ENCODE measurements at places on chromosomes 7 and 10.
A peak's percentile ranks its signal among the peaks of the same experiment; 100 is the strongest.

- no peak for DNase-seq
Measured at GRCh38 chr7:101952355-101953247, 135.2 kb downstream of the CUX1 start.

GRCh38 chr7:103843689-103844480 lies 145.6 kb downstream of the RELN start:
- DNase-seq = no peak

GRCh38 chr10:88415533-88416130 lies 167.5 kb downstream of the RNLS start:
- DNase-seq = no peak

DNA sequence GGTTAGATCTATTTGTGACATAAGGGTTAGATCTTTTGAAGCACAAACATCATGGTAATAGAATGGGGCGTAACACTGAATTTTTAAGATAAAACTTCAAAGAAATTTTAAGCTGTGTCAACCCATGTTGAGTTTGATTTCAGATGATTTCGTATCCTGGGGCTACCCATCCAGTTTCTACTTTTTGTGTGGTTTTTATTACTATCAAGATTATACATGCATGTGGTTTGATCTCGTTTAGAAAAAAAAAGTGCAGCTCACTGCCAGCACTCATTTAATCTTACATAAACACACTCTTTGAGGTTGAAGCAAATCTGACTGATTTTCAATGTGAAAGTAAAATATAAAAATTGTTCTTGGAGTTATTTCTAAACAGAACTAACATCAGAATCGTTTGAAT lies 140.8 kb upstream of the GRB10 start:
- DNase-seq = no peak

DNA sequence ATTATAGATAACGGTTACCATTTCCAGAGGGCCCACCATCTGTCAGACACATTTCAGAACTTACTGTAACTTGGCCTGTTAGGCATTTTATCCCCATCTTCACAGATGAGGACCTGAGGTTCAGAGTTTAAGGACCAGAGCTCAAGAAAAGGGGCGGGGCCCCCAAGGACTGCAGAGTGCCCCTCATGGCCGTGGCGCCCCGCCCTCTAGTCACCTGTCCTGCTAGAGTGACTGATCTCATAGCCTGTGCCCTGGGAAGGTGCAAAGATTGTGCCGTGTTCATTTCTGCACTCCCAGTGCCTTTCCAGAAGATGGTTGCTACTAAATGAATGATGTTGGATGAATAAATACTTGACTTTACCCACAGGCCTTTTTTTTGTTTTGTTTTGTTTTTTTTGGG lies 107.0 kb downstream of the XRCC2 start:
- no peak for DNase-seq

DNA sequence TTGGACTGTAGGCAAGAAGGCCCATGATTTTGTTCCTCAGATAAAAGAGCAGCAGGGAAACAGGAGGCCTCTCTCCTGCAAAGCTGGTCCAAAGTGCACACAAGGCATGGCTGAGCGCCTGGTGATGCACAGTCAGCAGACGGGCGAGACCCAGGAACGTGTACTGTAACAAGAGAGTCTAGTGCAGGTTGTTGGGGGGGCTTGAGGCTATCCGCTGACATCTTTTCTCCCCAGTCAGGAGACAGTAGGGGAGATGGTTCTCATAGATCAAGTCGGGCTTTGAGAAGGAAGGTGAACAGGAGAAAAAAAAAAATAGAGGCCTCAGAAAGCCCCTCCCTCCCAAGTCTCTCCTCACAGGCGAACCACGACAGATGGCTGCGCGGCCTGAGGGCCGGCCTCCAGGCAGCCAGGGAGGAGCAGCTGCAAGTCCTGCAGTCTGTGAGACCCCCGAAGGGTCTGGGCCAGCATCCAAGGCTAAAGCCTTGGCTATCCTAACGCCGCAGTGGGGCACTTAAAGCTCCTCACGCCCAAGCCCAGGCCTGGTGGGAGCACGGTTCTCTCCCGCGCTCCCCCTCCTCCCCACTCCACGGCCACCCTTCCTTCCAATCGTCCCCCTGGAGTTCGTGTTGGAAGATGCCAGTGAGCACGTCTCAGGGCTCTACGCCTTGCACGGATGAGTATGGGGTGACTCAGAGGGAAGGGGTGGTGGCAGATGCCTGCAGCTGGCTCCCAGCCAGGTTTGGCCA lies 68.3 kb downstream of the PRKAG2 start:
- no peak for DNase-seq

- DNase-seq = no peak
Measured at GRCh38 chr7:136133551-136133950, 156.4 kb upstream of the MTPN start.

- DNase-seq = no peak
Measured at GRCh38 chr10:34031400-34031799, 696.9 kb upstream of the NRP1 start.

- DNase-seq = no peak
Measured at GRCh38 chr7:113606325-113606724, 312.5 kb downstream of the PPP1R3A start.

GRCh38 chr10:7666253-7667023 lies at the start of gene ITIH5:
ITIH5 (minus strand) TSS chr10:7666966; CDS start chr10:7666892, 74 bp downstream.
- DNase-seq = no peak

DNA sequence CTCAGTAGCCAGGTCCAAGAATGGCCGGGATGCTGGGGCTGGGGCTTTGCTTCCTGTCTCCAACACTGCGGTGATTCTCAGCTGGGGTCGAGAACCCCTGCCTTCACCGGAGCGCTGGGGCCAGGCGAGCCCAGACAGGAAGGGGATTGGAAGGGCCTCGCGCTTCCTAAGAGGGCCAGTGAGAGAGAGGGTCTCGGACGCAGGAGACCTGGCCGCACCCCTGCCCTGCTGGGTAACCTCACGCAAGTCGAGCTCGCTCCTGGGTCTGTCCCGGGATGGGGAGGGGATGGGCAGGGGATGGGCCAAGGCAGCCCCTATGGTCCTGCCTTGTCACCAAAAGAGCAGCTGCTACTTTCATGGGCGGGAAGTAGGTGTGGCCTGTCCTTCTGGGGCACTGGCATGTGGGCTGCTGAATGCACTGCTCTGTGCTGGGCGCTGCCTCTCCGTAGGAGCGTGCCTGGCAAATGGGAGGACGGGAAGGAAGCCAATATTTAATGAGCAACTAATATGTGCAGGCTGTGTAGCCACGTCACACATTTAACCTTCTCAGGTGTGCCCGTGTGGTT lies 20.0 kb downstream of the KCNK18 start:
- peak; percentile 19 for DNase-seq

DNA sequence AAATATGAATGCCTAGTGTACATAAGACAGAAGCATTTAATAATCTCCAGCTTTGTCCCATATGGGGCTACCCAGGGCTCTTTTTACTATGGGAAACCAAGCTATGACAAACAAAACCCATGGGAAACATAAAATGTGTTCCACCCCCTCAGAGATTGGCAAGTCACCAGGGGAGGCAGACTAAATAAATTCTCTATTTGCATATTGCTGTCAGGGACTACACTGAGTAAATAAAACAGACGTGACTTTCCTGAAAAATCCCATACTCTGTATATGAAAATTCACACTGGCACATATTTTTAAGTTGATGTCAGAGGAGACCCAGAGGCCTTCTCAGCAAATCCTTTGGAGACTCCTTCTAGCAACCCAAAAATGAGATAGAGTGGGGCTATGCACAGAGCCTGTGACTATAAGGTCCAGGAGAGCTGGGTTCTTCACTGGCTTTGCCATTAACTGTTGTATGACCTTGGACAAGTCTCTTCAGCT lies 44.0 kb upstream of the HPSE2 start:
- DNase-seq = no peak

GRCh38 chr10:116451711-116452337 lies 24.2 kb downstream of the PNLIPRP3 start:
- no peak for DNase-seq

- no peak for DNase-seq
Measured at GRCh38 chr7:132131196-132131595, 445.1 kb downstream of the PLXNA4 start.

DNA sequence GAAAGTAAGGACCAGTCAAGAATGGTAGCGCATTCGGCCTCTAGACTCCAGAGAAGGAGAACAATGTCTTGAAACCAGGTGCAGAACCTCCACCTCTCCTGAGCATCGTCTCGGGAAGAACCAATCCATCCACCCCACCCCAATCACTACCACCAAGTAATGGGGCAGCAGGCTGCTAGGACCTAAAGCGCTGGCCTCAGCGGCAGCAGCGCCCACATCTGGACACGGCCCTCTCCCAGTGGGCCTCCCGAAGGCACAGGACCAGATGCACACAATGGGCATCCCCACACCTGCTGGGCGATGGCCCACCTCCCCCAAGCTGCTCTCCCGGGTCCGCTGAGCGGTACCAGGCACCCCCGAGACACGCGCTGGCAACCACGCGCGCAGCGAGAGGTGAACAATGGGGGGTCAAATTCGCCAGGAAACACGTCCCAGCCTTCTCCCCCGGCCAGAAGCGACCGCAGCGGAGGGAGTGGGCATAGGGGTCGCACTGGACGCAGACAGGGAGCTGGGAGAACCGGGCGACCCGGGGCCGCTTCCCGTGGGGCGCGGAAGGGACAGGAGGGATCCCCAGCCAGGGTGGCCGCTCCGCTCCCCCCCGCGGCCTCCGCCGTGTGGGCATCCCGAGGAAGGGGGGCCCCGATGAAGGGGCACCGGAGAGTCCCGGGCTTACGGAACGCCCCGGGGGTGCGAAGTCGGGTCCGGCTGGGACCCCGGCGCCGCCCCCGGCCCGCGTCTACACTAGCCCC lies 506 bp downstream of the CTTNBP2 start:
- no peak for DNase-seq

DNA sequence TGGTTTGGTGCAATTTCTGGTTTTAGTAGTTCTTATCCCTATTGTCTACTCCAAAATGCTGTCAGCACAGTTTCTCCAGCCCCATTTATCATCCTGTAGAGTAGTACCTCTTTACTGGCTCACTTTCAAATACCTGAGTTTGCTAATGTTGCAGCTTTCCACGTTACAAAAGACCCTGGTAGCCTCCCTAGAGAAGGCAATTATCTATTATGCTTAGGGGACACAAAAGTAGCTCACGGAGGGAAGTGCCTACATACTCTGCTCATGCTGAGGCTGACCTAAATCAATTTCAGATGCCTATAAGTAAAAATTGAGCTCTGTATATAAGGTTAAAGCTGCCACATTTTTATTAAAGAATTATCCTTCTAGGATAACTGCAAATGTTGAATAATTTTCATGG lies 603.6 kb downstream of the CNTNAP2 start:
- no peak for DNase-seq

- no peak for DNase-seq
Measured at GRCh38 chr10:91172348-91172747, 48.1 kb upstream of the PCGF5 start.

- DNase-seq = no peak
Measured at GRCh38 chr7:22730066-22730710, 3.2 kb downstream of the IL6 start.

DNA sequence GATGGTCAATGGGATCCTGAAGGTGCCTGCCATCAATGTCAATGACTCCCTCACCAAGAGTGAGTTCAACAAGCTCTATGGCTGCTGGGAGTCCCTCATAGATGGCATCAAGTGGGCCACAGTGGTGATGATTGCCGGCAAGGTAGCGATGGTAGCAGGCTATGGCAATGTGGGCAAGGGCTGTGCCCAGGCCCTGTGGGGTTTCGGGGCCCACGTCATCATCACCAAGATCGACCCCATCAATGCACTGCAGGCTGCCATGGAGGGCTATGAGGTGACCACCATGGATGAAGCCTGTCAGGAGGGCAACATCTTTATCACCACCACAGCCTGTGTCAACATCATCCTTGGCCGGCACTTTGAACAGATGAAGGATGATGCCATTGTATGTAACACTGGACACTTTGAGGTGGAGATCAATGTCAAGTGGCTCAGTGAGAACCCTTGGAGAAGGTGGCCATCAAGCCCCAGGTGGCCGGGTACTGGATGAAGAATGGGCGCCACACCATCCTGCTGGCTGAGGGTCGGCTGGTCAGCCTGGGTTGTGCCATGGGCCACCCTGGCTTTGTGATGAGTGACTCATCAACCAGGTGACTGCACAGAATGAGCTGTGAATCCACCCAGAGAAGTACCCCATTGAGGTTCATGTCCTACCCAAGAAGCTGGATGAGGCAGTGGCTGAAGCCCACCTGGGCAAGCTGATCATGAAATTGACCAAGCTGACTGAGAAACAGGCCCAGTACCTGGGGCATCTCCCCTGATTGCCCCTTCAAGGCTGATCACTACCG lies 63.0 kb upstream of the ANTXRL start:
- peak; percentile 1 for DNase-seq

GRCh38 chr10:21975378-21975990 lies 28.0 kb downstream of the DNAJC1 start:
- no peak for DNase-seq

- no peak for DNase-seq
Measured at GRCh38 chr7:94912085-94912484, 4.7 kb downstream of the PPP1R9A start.

DNA sequence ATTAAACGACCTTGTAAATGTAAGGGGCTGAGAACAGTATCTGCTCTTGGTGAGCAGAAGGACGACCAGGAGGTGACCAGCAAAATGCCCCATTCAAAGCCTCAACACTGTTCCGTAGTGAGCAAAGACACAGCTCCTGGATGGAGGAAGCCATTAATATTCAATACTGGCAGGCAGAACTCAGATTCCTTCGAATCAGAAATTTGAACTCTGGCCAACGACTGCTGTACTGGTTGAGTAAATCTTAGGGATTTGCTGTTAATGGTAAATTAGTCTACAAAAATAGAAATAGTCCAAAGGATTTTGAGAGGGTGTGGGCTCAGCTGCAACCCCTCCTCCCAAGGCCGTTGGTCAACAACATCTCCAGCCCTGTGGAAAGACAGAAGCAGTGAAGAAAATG lies 130.5 kb upstream of the PFKP start:
- no peak for DNase-seq

GRCh38 chr10:128907155-128907941 lies 559.7 kb upstream of the MGMT start:
- no peak for DNase-seq

- DNase-seq = peak; percentile 39
Measured at GRCh38 chr10:79149662-79150443, 81.1 kb downstream of the ZMIZ1 start.

DNA sequence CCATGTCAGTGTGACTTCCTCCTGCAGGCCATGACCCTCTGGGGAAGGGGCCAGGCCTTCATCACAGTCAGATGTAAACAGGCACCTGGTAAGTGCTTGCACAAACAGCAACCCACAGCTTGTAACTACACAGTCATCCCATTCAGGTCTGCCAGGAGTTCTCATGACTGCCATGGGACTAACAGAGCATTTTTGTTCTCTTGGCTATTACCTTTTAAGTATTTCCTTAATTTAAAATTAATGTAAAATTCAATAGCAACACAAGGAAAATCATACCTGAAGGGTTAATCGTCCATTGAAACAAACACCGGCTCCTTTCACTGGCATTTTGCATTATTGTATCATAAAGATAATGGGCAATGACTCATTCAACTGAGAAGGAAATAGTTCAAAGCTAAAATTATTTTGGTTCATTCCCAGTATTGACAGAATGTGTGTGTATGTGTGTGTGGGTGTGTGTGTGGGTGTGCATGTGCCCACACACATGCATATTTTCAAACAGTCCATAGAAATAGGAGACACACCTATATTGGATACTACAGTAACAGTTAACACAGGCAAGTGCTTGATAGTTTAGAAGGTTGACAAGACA lies 307.9 kb downstream of the WDR11 start:
- DNase-seq = no peak
